Muscle of arm (tissue), 14 donors: ENCODE measurements at places on chromosomes 2 and 18.

DNA sequence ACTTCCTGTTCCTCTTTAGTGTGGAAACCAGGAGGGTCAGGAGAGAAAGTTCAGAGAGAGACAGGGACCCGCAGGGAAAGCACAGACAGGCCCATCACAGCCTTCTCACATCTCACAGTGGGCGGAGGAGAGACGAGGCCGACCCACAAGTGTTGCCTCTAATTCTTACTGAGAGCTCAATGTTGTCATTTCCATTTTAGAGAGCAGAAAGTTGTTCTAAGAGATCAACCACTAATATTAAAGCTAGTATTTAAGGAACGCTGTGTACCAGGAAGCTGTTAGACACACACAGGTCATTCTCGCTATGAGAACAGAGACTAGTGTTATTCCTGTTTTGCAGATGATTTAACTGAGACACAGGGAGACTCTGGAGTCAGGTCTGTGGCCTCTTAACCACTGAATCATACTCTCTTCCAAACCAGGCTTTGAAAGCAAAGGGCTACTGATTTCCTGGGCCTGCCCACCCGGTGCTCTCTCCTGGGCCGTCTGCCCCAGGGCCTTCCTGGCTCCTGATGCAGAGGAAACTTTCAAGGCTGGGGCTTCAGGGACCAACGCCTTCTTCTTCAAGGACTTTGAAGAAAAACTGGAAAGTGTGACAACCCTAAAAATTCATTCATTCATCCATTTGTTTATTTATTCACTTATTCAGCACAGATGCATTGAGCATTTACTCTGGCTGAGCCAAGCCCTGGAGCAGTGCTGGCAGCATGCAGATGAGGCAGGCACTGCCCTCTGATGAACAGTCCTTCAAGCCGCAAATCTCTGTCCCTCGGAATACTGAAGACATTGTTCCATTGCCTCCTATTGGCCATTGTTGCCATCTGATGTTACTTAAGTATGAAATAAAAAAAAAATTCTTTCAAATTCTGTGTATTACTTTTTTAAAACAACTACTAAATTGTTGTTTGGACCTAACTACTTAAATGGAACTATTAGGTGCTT lies 37.2 kb upstream of the BIN1 start:
- DNase-seq = no peak

DNA sequence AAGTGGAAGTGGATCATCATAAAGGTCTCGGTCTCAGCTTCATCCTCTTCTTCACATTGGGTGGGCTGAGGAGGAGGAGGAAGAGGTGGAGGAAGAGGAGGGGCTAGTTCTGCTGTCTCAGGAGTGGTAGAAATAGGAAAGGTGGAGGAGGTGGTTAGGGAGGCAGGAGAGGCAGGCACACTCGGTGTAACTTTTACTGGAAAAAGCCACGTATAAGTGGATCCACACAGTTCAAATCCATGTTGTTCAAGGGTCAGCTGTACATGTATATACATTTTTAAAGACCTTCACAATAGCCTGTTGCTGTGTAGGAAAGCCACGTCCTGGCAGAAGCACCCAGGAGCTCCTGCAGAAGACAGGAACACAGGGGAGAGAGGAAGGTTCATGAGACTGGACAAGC lies 110.3 kb upstream of the RAB12 start:
- DNase-seq = no peak

DNA sequence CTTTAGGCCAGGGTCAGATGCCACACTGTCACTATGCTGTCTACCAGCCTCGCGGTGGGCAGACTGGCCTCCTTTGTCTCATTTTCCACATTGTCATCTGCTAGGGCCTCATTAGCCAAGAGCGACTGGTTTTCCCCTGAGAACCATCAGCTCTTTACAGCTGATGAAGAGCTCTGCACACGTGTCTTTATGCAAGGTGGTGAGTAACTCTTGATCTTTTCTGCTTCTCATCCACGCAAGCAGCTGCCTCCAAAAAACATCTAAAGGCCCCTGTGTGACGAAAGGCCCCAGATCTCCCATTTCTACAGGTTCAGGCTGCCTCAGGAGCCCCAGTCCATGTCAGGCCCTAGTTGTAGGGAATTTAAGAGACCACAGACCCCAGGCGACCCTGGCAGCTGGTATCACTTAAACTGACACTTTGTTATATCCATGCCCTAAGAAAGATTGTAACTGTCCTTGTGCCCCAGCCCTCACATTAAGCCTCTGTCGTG lies 52.9 kb downstream of the DPYSL5 start:
- no peak for DNase-seq

- DNase-seq = no peak
Observed at GRCh38 chr2:120673571-120674061, 62.1 kb upstream of the GLI2 start.

DNA sequence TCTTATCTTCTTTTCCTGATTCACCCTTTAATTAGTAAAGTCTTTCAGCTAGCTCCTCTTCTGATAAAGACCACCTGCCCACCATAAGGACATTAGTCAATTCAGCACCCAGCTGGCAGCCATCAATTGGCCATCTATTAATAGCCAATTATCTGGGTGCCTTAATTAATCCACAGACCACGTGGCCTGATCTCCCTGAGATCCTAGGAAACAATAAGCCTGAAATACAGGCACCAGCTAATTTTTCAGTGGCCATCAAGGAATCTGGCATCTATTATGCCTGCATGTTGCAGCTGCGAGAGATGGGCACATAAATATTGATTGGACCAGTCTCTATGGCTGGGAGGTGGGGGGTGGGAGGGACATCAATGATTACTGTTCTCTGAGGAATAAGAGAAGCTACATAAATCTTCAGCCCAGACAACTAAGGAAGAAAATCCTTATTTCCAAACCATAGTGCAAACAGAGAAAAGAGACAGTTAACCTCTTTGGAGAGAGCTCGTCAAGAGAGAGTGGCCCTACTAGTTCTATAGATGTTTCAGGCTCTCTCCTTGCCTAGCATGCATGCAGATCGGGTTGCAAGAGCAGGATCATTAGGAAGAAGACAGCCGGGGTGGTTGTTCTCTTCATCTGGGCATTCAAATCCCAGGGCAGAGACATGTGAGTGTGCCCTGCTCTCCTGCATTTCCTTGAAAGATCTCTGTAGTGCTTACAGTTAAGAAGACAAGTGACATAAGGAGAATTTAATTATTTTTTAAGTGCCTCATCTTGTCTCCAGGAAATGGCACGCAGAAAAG lies 8.7 kb downstream of the GALNT14 start:
- DNase-seq = no peak

DNA sequence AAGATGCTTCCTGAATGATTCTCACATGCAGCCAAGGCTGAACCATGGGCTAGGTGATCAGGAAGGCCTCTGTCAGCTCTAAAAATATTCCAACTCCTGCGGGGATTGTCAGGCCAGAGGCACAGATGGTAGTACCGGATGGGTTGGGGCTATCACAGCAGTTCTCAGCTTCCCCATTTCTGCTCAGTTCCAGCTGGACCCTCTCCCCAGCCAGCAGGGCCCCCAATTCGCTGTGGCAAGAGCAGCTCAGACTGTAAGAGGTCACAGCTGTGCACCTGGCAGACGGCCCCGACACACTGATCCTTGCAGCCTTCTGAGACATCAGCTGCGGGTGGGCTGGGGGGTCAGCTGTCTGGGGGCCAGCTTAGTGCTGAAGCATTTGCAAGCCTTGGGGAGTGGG lies 43.6 kb upstream of the TCF7L1 start:
- peak; percentile 55 for DNase-seq

DNA sequence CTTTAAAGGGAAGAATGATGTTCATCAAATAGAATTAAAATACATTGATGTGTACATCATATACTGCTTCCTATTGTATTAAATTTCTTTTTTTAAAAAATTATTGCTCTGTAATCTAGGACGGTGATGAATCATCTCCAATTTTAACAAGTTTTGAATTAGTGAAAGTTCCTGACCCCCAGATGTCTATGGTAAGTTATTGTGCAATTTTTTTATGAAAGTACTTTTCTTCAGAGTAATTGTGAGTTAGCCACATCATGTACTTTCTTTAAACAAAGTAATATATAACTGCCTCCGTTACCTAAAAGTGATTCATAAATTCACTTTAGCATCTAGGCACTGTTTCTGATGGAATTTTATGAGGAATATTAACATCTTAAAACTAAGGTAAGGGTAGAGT lies 38.1 kb downstream of the PIK3C3 start:
- no peak for DNase-seq

GRCh38 chr2:109447251-109447661 lies 166.5 kb downstream of the SEPTIN10 start:
- DNase-seq = no peak

DNA sequence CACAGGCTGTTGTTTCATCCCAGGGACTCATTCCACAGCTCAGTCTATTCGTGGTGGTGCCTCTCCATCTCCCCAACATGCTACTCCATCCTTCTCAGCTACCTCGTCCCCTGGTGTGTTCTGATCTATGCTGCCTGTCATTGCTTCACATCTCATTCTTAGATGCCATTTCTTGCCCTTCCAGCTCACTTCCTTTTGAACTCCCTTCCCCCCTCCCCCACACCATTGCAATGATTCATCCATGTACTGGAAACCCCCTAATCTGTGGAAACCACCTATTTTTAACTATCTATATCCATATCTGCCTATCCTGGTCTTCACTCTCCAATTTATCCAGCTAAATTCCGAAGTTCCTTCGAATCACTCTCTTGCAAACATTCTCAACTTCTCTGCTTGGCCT lies 65.7 kb upstream of the PARD3B start:
- no peak for DNase-seq

- DNase-seq = no peak
Observed at GRCh38 chr2:46230677-46231425, 66.4 kb upstream of the EPAS1 start.

DNA sequence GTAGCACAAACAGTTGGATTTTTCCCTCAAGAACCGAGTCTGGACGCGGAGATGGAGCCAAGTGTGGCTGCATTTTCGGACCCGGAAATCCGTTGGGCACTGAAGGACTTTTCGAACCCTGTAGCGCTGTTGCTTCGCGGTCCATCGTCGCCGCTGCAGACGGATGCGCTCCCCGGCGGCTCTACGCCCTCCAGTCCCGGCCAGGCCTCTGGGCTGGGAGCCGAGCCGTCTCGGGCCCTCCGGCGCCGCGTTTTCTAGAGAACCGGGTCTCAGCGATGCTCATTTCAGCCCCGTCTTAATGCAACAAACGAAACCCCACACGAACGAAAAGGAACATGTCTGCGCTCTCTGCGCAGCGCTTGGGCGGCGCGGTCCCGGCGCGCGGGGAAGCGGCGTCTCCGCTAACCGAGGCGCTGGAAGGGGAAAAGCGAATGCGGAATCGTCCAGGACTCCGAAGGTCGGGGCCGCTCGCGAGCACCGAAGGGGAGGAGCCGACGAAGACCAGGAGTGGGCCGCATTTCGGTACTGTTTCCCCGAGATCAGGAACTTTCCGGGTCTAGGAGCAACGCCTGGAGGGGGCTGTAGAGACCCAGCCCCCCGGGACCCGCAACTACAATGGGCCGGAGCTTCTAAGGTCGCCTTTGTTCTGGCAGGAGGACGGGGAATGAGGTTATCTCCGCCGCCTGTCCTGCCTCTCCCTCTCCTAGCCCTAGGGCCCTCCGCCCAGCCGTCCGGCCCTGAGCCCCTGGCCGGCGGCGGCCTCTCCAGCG lies 3.2 kb downstream of the EMX1 start:
- DNase-seq = peak; percentile 31

DNA sequence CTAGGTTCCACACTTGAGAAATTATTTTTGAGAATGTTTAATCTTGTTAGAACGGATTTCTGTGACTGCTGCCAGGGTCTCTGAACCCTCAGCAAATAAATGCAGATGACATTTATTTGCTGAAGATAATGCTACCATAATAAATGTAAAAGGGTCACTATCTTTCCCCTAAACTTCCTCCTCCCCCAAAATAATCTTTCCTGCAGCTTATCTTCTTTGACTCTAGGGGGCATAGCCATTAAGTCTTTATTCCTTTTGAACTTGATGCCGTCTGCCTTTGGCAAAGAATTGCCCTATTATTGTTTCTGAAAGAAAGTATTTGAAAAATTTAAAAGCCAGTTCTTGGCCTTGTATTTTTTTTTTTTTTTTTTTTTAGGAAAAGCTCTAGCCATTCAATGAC lies 63.6 kb upstream of the ACSL3 start:
- no peak for DNase-seq

- DNase-seq = no peak
Observed at GRCh38 chr18:48896875-48897511, 53.8 kb downstream of the SMAD7 start.

GRCh38 chr2:193446967-193447366 lies 1252.2 kb upstream of the TMEFF2 start:
- DNase-seq = no peak

DNA sequence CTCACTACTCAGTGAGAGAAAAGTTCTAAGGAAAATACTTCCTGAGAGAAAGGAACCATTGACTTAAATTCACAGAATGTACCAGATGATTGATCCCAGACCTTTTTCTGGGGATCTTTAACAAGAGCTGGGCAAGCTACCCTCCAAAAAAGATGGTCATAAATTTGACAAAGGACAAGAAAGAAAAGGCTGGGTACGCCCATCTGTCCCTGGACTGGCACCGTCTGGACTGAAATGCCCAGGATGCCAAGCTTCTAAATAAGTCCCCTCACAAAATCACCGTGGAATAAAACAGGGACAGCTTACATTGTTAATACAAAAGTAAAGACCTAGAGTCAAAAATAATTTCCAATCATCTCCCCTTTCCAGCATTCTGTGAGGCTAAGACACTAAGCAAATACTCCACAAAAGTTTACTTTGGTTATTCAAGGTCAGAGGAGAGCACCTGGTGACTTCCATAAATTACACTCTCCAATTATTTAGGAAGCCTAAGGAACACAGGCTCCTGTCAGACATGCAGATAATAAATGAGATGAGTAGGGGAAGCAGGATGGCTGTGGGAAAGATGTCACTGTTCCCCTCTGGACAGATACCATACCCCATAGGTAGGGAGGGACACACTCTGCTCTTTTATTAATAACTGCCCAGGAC lies 69.9 kb downstream of the UXS1 start:
- no peak for DNase-seq

GRCh38 chr18:73099759-73100158 lies 232.0 kb upstream of the NETO1 start:
- no peak for DNase-seq

- no peak for DNase-seq
Observed at GRCh38 chr2:150133623-150134022, 353.8 kb downstream of the RND3 start.

DNA sequence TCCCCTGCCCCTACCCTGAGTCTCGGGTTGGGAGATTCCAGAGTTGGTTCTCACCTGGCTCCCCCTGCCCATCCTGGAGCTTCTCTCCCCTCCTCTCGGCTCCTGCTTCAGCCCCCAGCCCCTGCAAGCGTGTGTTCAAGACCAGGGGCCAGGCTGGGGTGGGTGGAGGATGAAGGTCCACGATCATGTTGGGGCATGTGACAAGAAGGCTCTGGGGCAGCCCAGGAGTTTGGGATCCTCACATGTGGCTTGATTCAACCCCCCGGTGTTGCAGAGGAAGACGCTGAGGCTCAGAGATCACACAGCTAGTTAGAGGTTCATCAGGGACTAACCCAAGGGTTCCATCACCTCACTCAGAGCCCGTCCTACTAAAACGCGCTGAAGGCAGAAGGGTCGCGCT lies 14.2 kb upstream of the TUBB6 start:
- DNase-seq = no peak

- no peak for DNase-seq
Observed at GRCh38 chr2:15694589-15694986, 102.9 kb downstream of the DDX1 start.

- DNase-seq = no peak
Observed at GRCh38 chr18:23998018-23998417, 16.5 kb upstream of the TTC39C start.

- DNase-seq = no peak
Observed at GRCh38 chr18:79848579-79849327, 51.0 kb downstream of the KCNG2 start.

GRCh38 chr2:219537657-219538488 lies 5.7 kb downstream of the CHPF start:
- no peak for DNase-seq

- DNase-seq = no peak
Observed at GRCh38 chr2:69776886-69777785, 35.2 kb downstream of the ANXA4 start.
